ENCODE measurements at places on chromosomes 1 and 21. TPM values are rescaled to one million over a fixed set of nuclear protein-coding genes. Genes with fewer than 3 reads are reported as not detected.

DNA sequence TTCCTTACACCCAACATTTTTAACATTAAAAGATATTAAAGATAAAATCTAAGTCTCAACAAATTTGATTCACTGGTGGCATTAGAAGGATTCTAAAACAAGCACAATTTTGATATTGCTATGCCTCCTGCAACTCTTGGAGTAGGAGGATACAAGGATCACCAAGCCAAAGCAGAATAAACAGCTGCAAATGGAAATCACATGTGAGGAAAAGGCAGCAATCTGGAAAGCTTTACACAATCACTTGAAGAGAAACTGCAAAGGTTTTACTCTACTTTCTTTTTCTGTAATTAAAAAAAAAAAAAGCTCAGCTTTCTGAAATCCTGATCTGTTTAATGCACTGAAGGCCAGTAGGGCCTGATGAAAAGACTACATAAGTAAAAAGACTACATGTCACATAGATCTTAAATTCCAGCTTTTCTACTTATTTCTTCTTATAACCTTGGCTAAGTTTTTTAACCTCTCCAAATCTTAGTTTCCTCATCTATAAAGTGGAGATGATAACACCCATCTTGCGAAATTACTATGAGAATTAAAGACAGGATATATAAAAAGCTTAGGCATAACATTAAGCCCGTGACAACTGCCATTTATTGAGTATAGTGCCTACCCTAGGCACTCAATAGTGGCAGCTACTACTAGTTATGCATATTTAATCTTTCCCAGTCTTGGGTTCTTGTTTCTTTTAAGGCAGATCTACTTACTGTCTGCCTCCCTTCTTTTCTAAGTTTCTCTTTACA lies 73.5 kb downstream of the EPS15 start:
- DNase-seq: no peak

DNA sequence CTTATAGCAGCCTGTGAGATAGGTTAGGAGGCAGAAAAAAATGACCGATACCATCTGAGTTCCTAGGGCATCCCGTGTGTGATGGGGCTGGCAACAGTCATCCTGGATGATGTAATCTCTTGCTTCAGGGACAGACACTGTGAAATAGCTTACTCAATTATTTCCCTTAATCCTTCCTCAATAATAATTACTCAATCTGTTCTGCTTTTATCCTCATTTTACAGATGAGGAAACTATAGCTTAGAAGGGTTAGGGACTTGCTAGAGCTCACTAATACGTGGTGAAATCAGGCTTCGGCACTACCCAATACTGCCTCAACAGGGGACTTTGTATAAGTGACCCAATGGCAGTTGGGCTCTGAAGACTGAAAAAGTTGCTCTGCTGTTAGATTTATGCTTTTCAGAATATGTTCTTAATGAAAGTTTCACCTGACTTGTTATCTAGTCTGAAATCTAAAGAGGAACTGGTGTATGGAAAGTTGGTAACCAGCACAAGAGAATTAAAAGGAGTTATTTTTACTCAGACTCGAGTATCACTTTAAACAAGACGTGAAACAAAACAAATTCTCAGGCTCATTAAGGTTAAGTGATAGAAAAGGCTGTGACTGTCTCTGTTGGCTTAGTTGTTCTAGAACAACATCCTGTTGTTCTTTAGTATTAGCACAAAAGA lies 14.4 kb downstream of the CD55 start:
- DNase-seq: no peak

DNA sequence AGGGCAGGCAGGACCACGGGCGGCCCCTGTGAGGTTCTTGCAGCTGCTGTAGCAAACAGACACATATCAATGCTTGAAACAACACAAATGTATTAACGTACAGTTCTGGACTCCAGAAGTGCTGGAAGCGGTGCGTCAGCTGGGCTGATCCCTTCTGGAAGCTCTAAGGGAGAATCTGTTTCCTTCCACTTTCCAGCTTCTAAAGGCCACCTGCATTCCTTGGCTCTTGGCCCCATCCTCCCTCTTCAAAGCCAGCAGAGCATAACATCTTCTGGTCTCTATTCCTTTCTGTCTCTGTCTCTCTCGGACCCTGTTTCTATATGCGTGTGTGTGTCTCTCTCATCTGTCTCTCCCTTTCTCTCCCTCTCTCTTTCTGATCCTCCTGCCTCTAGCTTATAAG lies 102.3 kb downstream of the SPSB1 start:
- no peak for DNase-seq

DNA sequence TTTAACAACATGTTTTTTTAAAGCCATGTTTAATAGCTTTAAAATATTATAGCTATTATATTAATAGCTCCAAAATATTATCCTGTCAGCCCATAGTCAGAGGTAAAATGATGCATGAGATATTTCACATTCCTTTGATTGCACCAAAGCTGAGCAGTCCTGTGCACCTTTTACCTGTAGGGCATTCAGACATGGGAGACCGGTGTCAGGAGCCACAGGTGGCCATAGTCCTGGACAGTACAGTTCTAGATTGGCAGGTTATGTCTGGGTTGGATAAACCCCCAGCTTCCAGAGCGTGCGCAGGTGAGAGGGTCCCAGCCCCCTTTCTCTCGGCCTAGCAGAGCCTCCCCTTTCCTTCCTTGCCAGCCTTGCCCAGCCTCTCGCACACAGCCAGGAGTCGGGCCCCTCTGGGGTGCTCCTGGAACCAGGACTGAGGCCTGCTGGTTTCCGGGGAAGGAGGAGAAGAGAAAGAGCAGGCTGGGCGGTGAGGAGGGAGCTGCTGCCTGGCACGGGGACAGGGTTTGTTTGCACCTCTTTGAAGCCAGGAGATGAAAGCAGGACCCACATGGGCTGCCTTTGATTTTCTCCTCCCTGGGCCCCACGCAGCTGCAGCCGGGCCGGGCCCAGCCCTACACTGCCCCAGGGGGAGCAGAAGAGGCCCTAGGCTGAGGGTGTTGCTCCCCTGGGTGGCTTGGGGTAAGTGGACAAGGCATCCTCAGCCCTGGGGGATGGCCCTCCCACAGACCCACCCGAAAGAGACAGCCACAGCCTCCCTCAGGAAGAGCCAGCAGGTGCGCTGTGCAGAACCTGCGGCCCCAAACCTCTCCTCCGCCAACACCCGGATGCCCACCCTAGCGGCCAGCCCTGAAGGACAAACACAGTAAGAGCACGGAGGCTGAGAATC lies 75.2 kb upstream of the TARDBP start:
- DNase-seq: no peak

The FMO4 gene
- total RNA-seq: 0.52 TPM

DNA sequence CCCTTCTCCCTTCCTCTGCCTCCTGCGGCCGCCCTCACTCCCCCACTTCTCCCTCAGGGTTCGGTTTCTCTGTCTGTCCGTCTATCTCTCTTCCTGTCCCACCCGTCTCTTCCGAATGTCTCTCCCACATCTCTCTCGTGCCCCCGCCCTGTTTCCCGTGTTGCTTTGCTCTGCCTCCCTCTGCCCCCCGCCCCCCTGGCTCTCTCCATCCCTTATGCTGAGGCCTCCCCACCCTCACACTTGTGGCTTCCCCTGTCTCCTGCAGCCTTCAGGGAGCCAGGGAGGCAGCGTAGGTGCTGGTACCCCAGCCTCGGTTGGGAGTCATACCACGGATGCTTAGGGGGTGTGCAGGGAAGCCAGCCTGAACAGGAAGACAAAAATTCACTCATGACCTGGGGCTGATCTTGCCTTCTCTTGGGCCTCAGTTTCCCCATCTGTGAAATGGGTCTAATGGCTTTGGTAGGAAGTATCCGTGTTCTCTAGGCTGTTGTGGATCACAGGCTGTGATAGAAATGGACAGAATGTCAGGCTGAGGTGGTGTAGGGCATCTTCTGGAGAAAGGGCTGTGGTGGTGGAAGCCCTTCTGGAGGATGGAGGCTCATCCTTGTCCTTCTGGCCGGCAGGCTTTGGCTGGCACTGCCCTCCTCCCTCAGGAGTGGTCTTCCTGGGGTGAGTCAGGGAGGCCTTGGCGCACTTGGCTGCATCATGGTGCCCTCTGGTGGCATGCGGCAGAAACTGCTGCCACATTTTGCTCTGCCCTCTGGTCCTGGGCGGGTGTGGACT lies 55.5 kb downstream of the FOXO6 start:
- DNase-seq: no peak

The C21orf91 gene
- 5.3 TPM for total RNA-seq

- DNase-seq: no peak
Observed at GRCh38 chr1:230381049-230381467, 45.1 kb downstream of the PGBD5 start.

The ADAM30 gene
- not detected for total RNA-seq

DNA sequence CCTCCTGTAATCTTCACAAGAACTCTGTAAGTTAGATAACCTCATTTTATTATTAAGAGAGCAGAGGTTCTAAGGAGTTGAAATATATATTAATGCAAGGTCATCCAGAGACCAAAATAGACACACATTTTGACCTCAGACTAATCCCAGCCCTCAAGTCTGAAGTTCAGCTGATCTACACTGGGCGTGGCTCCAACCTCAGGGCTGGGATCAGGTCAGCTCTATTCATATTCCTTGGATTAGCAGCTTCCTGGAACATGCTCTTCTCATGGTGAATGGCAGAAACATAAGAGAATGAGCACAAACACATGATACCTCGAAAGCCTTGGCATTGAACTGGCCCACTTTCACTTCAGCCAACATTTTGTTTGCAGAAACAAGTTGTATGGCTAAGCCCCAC lies 200.8 kb upstream of the ST6GALNAC5 start:
- DNase-seq: no peak

- no peak for DNase-seq
Observed at GRCh38 chr1:60679524-60680375, 402.6 kb upstream of the NFIA start.

DNA sequence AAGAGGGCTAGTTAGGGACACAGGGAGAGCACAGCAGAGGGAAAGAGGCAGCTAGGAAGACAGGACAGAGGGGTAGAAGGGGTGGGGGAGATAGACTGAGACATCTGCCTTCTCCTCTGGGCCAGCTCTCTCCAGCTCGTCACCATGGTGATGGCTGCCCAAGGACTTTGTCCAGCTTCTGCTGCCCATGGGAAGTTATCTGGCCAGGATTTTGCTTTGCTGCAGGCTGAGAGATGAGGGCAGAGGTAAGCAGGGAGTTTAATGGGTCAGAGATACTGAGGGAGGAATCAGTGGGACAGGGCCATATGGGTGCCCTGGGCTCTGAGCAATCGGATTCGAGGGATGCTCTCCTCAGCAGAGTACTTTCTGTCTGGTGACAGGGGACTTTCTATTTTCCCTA lies 34.5 kb upstream of the GPR37L1 start:
- no peak for DNase-seq

DNA sequence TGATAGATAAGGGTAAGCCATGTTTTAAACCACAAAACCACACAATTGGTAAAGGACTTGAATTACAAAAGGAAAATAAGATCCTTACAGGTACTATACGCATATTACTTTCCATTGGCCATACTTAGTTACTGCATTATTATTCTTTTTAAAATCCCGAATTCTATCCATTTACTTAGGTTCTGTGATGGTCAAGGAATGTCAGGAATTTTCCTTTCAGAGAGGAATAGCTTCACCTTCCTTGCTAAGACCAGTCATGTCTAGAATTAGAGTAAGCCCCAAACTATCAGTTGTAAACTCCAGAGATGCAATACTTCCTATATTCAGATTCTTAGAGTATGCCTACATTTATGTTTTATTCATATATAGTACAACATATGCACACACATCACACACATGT lies 13.7 kb downstream of the EFCAB7 start:
- DNase-seq: no peak

The IFNLR1 gene
- 3.6 TPM for total RNA-seq

GRCh38 chr1:108053270-108054013 lies 88.5 kb upstream of the VAV3 start:
- DNase-seq: no peak

DNA sequence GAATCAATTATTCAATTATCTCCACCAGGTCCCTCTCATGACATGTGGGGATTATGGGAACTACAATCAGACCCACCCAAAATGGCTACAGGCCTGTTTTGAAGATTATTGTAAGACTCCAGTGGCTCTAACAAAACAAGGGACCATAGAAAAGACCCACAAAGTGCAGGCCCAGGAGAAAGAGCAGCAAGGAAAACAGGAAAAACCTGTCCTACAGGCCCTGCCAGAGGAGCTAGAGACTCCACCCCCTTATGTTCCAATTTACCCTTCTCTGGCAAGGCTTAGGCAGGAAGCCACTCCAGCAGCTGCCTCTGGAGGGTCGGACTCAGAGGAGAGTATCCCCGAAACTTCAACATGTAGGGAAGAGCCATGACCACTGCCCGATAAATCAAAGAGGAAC lies 96.5 kb downstream of the LIPI start:
- no peak for DNase-seq

The DHCR24 gene
- 258 TPM for total RNA-seq

DNA sequence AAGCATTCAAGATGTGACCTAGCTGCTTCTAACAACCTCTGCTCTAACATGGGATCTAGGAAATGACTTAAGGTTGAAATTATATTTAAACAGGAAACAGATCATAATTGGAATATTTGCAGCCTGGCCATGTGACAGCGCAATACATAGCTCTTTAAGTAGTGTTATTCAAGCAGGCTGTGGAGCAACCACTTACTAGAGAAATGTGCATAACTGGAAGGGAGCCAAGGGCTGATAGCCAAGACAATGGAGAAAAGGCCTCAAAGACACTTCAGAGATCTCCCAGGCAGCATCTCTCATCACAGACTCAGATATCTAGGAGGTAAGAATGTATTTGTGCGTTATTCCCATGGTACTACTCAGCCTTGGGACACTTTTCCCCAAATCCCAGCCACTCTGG lies 823.0 kb upstream of the PRMT6 start:
- no peak for DNase-seq

- DNase-seq: no peak
Observed at GRCh38 chr1:94807742-94808491, 12.2 kb upstream of the SLC44A3 start.

DNA sequence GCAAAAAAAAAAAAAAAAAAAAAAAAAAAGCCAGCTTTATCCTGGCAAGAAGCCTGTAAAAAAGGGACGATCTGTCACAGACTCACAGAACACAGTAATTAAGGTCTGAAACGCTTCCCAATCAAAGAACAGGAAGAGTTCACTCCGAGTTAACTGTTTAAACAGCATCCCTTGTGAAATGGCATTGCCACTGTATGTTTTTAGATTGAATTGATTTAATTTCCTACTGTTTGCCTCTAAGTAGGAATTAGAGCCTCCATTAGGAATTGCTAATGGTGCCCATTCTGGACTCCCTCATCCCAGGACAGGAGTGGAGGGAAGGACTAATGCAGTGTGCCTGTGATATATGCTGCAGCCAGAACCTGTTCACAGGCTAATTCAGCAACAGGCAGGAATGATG lies 370.8 kb downstream of the RWDD3 start:
- DNase-seq: no peak

- no peak for DNase-seq
Observed at GRCh38 chr1:169484683-169485430, 887 bp downstream of the SLC19A2 start.

The ENAH gene
- 37.7 TPM for total RNA-seq

GRCh38 chr1:21325731-21326387 lies 35.6 kb upstream of the ECE1 start:
- no peak for DNase-seq

The IFI44 gene
- 1.3 TPM for total RNA-seq

DNA sequence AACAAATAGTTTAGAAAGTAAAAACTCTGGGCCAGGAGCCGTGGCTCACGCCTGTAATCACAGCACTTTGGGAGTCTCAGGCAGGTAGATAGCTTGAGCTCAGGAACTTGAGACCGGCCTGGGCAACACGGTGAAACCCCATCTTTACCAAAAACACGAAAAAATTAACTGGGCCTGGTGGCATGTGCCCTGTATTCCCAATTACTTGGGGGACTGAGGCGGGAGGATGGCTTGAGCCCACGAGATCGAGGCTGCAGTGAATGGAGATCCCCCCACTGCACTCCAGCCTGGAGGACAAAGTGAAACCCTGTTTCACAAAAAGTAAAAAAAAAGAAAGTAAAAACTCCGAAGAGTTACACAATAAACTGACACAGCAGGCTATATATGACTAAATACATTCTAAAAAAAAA lies 10.6 kb downstream of the CEP170 start:
- DNase-seq: no peak
